ENCODE measurements at places on chromosomes 4 and X.

- no peak for DNase-seq
Observed at GRCh38 chr4:169195032-169195431, 75.7 kb downstream of the SH3RF1 start.

DNA sequence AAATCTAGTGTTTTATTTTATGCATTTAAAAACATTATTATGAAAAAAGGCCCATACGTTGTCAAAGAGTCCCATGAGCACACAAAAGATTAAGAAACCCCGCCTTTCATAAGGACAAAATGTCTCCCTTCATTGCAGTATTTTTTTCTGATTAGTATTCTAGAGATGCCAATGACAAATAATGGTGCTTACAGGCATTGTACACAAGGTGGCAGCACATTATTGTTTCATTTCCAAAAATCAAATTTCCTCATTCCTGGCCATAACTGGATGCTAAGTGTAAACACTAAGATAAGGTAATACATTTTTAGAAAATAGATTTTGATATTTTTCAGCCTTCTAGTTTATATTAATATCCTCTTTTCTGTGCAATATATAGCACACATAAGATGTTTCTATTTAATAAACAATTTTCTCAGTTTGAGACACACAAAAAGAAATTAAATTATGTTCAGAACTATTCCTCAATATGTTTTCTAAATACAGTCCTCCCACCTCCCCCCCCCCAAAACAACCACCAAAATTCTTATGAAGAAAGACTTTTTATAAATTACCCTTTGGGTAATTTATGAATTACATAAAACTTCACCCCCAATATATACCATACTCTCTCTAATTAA lies 47.7 kb downstream of the TIGD2 start:
- DNase-seq = peak; percentile 60

- no peak for DNase-seq
Observed at GRCh38 chr4:88075336-88075735, 67.9 kb downstream of the PKD2 start.

- no peak for DNase-seq
Observed at GRCh38 chr4:102259081-102259480, 86.2 kb downstream of the SLC39A8 start.

DNA sequence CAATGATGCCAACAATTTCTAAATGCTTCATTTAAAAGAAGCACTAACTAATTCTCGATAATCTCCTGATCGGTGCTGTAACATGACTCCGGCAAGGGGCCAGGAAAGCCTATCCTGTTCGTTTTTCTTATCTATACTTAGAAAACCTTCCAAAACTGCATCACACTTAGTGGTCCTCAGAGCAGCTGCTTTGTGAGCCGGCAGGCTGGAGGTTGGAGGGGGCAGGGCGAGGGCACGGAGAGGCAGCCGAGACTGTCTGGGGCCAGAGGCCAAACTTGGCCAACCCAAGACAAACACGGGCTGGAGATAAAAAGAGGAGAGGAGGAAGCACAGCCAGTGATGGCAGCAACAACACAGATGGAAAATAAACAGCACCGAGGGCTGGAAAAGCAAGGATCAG lies 455.7 kb downstream of the BCOR start:
- DNase-seq = no peak

GRCh38 chr4:74402692-74403456 lies 37.9 kb downstream of the EREG start:
- no peak for DNase-seq

GRCh38 chr4:37561803-37562207 lies 124.4 kb downstream of the RELL1 start:
- peak; percentile 80 for DNase-seq

DNA sequence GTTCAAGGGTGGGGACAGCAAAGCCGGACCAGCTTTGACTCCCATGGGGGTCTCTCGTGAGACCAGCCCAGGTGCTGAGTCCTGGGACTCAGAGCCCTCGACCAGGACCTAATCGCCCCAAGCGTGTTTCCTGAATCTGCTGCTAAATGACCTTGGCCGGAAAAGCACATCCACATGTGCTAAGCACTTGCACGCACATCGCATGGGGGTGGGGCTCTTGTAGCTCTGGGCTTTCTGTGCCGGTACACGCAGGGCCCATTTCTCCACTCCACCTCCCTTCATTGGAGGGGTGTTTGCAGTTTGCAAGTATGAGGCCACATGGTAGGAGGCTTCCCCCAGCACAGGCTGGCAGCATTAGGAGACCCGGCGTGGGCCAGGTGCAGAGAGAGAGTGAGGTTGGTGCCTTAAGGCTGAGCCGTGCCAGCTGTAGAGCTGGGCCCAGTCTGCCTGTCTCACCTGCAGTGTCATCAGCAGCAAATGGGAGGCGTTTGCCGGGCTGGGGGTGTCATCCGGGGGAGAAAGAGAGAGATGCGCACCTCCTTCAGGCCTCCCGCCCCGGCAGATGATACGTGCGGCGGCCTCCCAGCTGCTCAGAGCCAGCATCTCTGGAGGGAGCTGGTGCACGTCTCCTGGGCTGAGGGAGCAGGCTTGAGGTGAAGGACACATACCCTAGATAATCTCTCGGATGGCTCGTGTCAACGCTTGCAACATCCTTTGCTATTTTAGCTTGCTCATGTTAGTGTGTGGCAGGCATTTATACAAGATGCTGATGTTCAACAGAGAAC lies 45.2 kb upstream of the CLCN4 start:
- no peak for DNase-seq

DNA sequence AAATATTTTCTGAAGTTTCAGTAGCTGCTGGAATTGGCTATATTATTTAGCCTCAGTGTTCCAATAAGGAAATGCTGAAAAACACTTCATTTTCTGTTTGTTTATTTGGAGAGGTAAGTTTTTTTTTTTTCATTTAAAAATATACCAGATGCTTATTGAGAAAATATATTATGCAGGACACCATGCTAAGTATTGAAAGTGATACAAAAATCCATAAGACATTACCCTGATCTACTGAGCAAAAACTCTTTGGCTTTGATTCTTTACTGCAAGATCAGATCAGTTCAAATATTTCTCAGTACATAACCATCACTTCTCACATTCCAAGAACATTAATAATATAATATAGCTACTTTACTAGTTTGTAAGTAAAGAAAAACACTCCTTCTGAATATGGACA lies 123.4 kb upstream of the PACRGL start:
- DNase-seq = no peak

GRCh38 chr4:42895452-42895851 lies 2.9 kb downstream of the GRXCR1 start:
- no peak for DNase-seq

GRCh38 chr4:18641334-18641733 lies 619.8 kb upstream of the LCORL start:
- no peak for DNase-seq

DNA sequence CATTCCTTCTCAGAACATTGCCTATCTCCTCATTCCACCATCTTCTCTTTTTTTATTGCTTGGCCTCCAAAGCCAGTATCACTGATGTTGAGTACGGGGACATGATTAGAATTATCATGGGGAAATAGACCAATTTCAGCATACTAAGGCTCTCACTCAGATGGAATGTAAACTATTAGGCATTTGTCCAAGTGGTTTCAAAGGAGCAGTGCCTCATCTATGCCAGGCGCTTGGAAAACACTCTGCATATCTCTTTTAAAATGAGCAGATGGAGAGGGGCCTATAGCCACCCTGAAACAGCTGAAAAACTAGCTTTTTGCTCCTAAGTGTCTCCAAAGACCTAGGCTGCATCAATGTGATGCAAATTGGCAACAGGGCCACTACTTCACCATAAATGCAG lies 150.8 kb upstream of the DIPK2B start:
- no peak for DNase-seq

DNA sequence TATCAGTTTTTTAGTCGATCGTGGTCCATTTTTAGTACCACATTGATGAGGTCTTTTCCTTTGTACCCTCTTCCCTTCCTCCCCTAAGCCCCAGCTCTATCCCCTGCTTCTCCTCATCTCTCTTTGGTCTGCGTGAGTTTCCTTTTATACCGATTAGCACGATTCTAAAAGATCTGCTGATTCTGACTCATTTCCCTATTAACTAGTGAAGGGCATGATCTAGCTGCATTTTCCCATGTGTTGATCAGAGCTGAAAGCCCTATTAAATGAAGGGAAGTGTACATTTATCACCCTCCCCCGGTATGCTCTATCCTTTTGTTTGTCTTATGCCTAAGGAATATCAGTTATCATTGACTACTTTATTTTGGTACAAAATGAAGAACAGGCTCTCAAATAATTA lies 181.7 kb upstream of the NPY2R start:
- peak; percentile 72 for DNase-seq

GRCh38 chr4:126583509-126583908 lies 1049.2 kb upstream of the INTU start:
- no peak for DNase-seq

DNA sequence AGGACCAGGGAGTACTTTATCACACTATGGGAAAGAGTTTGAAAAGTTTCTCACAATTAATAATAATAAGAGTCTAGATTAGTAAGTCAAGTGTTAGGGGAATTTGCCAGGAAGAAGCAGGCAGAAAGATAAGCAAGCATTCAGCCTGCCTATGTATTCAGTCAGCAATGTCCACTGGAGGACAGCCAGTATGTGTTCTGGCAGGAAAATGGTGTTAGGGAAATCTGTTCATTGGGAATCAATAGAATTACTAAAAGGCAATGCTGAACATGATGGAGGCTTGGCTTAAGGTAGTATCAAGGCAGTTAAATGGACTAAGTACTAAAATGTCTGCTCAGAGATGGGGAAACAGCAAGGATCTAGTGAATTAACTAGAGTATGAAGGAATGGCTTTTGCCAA lies 221.2 kb downstream of the PPP4R3C start:
- no peak for DNase-seq

GRCh38 chr4:158146736-158147135 lies 26.1 kb downstream of the GASK1B start:
- DNase-seq = no peak

GRCh38 chr4:55524844-55525571 lies 21.7 kb downstream of the CLOCK start:
- DNase-seq = no peak

DNA sequence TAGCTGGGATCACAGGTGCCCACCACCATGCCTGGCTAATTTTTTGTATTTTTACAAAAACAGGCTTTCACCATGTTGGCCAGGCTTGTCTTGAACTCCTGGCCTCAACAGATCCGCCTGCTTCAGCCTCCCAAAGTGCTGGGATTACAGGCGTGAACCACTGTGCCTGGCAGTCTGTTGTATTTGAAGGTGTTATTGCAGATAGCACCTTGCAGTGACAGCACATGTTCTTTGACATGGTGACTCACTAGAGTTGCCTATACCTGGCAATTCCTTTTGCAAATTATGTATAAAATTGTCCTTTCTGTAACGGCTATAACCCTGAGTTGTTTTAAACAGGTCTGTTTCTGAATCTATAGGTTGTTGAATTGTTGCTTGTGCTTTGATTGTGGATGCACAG lies 7.9 kb downstream of the OGT start:
- DNase-seq = no peak

- no peak for DNase-seq
Observed at GRCh38 chr4:109040441-109040840, 262.0 kb downstream of the COL25A1 start.

DNA sequence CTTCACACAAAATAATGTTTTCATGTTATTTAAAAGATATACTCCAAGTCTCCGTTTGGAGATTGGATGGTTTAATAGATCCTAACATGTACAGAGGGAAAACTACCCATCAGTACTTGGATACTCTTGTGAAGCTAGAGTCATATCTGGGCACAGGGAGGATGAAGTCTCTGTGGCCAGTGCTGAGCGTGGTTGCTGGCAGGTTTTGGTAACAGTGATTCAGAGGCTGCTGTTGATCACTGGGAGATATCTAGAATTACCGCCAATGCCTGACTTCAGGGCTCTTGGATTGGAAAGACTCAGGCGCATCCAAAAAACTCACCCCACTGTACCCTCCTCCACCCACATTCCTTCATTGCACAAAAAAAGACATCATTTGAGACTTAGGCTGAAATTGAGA lies 107.2 kb upstream of the PGRMC2 start:
- no peak for DNase-seq

GRCh38 chr4:41939016-41939626 lies 3.9 kb downstream of the TMEM33 start:
- no peak for DNase-seq

DNA sequence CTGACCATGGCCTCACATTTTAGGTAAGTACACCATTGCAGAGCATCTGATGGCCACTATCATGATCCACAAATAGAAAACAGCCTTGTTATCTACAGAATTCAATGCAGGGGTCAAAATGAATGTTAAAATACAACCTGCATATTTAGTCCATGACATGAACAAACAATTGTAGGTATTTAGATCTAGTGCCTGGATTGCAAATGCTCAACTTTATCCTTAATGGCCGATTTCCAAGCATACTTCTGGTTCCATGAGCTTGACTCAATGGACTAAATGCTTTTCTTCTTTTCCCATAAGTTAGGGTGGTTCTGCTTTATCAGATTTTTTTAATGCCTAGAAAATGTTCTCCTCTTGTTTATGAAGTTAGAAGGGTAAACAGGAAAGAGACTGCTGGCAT lies 139.2 kb upstream of the TTC29 start:
- DNase-seq = no peak

DNA sequence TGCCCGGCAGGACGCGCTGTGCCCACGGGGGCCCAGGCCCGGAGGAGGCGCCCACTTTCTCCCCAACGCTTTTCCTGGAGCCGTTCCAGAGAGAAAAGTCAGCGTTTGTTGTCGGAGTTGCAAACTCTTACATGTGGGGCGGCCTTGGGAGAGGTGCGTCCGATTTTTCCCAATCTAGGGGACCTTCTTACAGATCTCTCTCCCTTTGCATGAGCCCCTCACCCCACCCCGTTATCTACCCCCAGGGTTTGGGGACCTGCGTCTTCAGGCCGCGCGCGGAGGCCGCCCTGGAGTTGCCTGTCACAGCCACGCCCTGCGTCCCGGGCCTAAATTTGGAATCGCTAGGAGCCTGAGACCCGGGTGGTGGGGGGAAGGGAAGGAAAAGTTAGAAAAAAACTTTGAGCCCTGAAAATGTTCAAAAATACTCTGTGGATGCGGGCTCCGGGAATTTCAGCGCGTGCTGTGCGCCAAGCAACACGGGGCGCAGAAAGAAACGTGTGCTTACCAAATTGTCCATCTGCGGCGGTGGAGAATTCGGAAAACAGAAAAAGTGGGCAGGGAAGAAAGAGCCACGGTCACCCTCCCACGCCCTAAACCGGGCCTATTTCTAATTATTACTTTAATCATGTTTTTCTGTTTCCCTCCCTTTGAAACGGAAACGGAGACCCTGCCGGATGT lies 587 bp downstream of the CD99 start:
- no peak for DNase-seq

DNA sequence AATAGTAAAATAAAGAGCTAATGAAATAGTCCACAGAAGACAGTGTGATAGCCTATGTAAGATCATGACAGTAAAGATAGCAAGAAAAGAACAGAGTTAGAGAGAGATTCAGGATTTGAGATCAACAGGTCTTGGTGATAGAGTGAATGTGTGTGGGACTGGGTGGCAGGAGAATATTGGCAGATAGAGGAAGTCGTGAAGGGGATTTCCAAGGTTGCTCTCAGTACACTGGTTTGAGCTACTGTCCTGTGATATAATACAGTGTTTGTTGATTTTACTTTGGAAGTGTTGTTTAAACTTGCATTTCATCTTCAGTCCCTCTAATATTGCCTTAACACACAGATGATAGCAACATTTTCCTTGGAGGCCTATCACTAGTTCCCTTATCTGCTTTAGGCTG lies 44.1 kb downstream of the DTHD1 start:
- DNase-seq = no peak

All from glomerular endothelial cell (primary cell).